ENCODE measurements at places on chromosomes 1 and 21. TPM values are rescaled to one million over a fixed set of nuclear protein-coding genes. Genes with fewer than 3 reads are reported as not detected.

KCNE2 gene
- total RNA-seq: not detected

SERPINC1 gene
- total RNA-seq: 0.13 TPM

SMIM1 gene
- 1.7 TPM for total RNA-seq

DNAI4 gene
- total RNA-seq: 0.39 TPM

MMEL1 gene
- total RNA-seq: not detected

UTP25 gene
- 9.7 TPM for total RNA-seq

ANKRD65 gene
- total RNA-seq: not detected

NIT1 gene
- total RNA-seq: 32.9 TPM

TMPRSS15 gene
- not detected for total RNA-seq

Data from A549 treated with GW870086 at 1 μM for 4 hours (cell line).